ENCODE measurements at places on chromosomes 13 and 19. TPM values are rescaled to one million over a fixed set of nuclear protein-coding genes. Genes with fewer than 3 reads are reported as not detected.

Gene FFAR2
- not detected for total RNA-seq

Gene UBL3
- total RNA-seq: 2.1 TPM

Gene ZNF844
- 3.4 TPM for total RNA-seq

Gene GARIN5A
- 0.82 TPM for total RNA-seq

Gene FBXO17
- total RNA-seq: 25.0 TPM
